A673 (cell line): ENCODE measurements at places on chromosomes 6 and 20. TPM values are rescaled to one million over a fixed set of nuclear protein-coding genes. Genes with fewer than 3 reads are reported as not detected.

GRCh38 chr20:61304750-61305149 is 52.7 kb downstream of the CDH4 start:
- peaks cover 9% of the 10 kb centered on the region for H3K27me3 ChIP-seq
- H3K4me1 ChIP-seq = peaks cover 4% of the 10 kb centered on the region
- H3K27ac ChIP-seq = no peak overlapping the region
- H3K4me3 ChIP-seq = no peak overlapping the region
- H3K36me3 ChIP-seq = no peaks in the 10 kb centered on the region
- DNase-seq = no peak

Gene ATP9A
- total RNA-seq = 31.2 and 34.8 TPM in 2 replicates

GRCh38 chr6:145630598-145630997 is 104.7 kb downstream of the EPM2A start:
- no peaks in the 10 kb centered on the region for H3K27me3 ChIP-seq
- H3K27ac ChIP-seq = no peak overlapping the region
- peaks cover 39% of the 10 kb centered on the region for H3K4me1 ChIP-seq
- DNase-seq = no peak
- no peak overlapping the region for H3K4me3 ChIP-seq

Gene FOXQ1
- total RNA-seq = not detected in 2 replicates

GRCh38 chr20:51526106-51526470 is 16.4 kb downstream of the NFATC2 start:
- DNase-seq = no peak
- no peaks in the 10 kb centered on the region for H3K36me3 ChIP-seq
- H3K4me1 ChIP-seq = peaks cover 9% of the 10 kb centered on the region
- no peaks in the 10 kb centered on the region for H3K27me3 ChIP-seq
- H3K27ac ChIP-seq = no peak overlapping the region

- DNase-seq = no peak
- no peaks in the 10 kb centered on the region for H3K36me3 ChIP-seq
- H3K4me1 ChIP-seq = no peaks in the 10 kb centered on the region
- H3K27ac ChIP-seq = no peak overlapping the region
- no peak overlapping the region for H3K4me3 ChIP-seq
- peaks cover 10% of the 10 kb centered on the region for H3K27me3 ChIP-seq
These were observed 46.1 kb downstream of the PHACTR3 start for GRCh38 chr20:59650418-59650817.

Gene SIGLEC1
- total RNA-seq = not detected in 2 replicates

Gene TMEM74B
- total RNA-seq = 0.31 TPM in 1 of 2 replicates, not detected in the other

DNA sequence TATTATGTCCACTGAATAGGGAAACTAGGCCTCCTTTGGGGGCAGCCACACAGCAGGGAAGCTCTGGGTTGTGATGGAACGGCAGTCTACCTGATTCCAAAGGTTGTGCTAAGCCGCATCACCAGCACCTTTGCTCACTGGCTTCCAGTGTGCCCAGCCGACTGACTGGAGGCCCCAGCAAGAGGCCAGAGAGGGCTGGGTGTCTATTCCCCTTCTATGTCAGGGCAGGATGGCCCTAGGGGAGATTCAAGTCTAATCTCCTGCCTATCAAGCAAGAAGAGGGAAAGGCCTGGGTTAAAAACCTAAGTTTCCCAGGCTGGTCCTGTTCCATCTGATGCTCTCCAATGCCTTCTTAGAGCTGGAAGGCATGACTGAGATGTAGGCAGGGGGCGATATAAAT is 53.6 kb downstream of the JPH2 start:
- H3K36me3 ChIP-seq = no peaks in the 10 kb centered on the region
- H3K27me3 ChIP-seq = no peaks in the 10 kb centered on the region
- no peak overlapping the region for H3K4me3 ChIP-seq
- DNase-seq = no peak

GRCh38 chr20:32429343-32429742 is 71.2 kb downstream of the ASXL1 start:
- H3K4me3 ChIP-seq = no peak overlapping the region
- no peaks in the 10 kb centered on the region for H3K4me1 ChIP-seq
- peaks cover 66% of the 10 kb centered on the region for H3K36me3 ChIP-seq

- H3K36me3 ChIP-seq = no peaks in the 10 kb centered on the region
- H3K27me3 ChIP-seq = no peaks in the 10 kb centered on the region
- no peak overlapping the region for H3K4me3 ChIP-seq
These were observed 131.1 kb downstream of the KIF13A start for GRCh38 chr6:17856306-17856705.

DNA sequence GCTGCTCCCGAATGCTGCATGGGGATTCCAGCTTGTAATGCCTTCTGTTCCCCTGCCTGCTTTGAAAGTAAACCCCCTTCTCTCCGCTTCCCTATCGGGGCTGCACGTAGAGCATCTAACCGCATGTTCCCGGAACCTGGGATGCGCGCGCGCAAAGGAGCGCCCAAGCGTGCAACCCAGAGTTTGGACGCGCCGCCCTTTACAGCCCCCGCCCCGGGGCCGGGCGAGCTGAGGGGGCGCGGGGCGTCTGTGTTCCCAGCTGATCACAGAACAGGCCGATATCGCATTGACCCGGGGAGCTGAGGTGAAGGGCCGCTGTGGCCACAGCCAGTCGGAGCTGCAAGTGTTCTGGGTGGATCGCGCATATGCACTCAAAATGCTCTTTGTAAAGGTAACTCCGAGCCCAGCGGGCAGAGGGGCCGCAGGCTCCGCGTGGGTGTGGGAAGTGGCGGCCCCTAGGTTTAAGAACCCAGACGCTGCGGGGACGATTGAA is 1.4 kb downstream of the LAMP5 start:
- no peak overlapping the region for H3K27ac ChIP-seq
- no peaks in the 10 kb centered on the region for H3K36me3 ChIP-seq
- no peak overlapping the region for H3K4me3 ChIP-seq
- no peaks in the 10 kb centered on the region for H3K4me1 ChIP-seq
- H3K27me3 ChIP-seq = peaks cover 70% of the 10 kb centered on the region
- DNase-seq = no peak

Gene ADGRF4
- not detected in 2 replicates for total RNA-seq

DNA sequence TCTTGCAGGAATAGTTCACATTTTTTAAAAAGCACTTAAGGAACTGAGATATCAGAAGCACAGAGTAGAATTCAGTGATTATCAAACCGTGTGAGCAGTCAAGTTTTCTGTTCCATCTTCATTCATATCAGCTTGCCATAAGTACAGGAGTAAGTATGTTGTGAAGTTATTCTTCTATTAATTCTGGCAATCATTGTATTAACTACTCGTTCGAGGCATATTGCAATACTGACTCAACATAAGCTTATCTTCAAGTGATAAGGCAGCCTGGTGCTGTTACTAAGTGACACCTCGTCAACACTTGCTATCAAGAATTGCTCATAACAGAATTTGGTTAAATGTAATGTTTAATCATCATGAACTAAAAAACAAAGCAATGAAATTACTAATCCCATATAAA is 75.7 kb upstream of the SNX9 start:
- no peaks in the 10 kb centered on the region for H3K4me1 ChIP-seq
- no peak for DNase-seq
- H3K36me3 ChIP-seq = no peaks in the 10 kb centered on the region
- H3K4me3 ChIP-seq = no peak overlapping the region
- H3K27me3 ChIP-seq = no peaks in the 10 kb centered on the region
- H3K27ac ChIP-seq = no peak overlapping the region

DNA sequence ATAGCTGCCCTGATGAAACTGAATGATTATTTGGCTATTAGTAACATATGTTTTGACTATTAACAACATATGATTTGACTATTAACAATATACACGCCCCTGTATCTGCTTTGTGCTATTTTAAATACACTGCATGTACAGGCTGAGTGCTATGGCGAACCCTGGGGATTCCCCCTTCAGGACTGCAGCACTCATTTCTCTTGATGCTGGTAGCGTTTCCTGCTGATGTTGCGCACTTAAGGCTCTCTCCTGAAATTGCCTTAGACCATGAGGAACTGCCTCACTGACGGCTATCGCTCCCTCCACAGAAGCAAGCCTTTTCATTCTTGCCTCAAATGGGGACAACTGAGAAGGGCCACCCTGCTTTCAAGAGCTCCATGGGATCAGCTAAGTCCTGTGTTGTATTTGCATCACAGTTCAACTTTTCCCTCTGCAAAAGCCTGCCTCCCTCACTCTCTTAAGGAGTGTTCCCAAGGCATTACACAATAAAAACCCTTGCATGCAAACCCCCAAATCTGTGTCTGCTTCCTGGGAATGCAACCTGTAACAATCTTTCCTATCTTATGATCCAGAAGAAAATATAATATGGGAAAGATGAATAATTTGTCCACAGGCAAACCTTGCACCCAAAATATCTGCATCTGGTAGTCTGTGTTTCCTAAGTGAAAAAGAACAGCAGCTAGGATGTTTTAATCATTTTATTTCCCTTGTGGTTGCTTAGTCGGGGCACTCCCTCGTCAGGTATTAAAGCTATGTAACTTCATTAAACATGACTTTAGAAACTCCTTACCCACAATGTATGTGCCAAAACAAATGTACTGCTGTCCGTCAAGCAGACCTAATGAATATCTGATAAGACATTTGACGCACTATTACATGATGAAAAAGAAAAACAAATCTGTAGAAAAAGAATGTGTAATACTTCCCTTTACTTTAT is 456.4 kb downstream of the COL12A1 start:
- no peak overlapping the region for H3K4me3 ChIP-seq
- H3K4me1 ChIP-seq = no peaks in the 10 kb centered on the region
- DNase-seq = no peak
- no peaks in the 10 kb centered on the region for H3K27me3 ChIP-seq

- no peak for DNase-seq
- no peaks in the 10 kb centered on the region for H3K27me3 ChIP-seq
- no peak overlapping the region for H3K27ac ChIP-seq
- no peaks in the 10 kb centered on the region for H3K36me3 ChIP-seq
- no peaks in the 10 kb centered on the region for H3K4me1 ChIP-seq
These were observed 93.8 kb upstream of the RPS6KA2 start for GRCh38 chr6:166720856-166721255.

DNA sequence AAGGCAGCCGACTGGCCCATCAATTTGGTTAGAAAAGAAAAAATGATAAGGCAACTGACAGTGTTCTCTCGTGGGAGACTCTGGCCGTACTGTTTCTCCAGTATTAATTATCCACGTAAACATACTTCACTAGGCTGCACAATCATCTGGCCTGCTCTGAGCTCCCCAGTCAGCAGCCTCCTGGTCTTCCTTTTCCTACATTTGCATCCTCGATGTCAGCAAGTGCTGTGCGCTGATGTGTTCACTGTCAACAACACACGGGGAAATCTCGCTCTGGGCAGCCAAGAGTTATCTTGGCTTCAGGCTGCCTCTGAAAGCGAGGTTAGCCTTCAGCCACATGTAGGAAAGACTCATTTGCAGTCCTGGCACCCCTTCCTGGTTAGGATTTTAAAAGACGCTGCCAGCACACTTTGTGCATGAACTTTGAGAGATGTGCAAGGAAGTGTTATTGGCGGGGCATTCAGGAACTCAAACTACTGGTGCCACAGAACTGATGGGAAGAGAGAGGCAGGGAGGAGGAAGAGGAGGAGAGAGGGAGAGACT is 460.5 kb upstream of the ARID1B start:
- no peak overlapping the region for H3K4me3 ChIP-seq
- no peaks in the 10 kb centered on the region for H3K27me3 ChIP-seq
- no peaks in the 10 kb centered on the region for H3K36me3 ChIP-seq
- H3K4me1 ChIP-seq = no peaks in the 10 kb centered on the region
- no peak for DNase-seq

DNA sequence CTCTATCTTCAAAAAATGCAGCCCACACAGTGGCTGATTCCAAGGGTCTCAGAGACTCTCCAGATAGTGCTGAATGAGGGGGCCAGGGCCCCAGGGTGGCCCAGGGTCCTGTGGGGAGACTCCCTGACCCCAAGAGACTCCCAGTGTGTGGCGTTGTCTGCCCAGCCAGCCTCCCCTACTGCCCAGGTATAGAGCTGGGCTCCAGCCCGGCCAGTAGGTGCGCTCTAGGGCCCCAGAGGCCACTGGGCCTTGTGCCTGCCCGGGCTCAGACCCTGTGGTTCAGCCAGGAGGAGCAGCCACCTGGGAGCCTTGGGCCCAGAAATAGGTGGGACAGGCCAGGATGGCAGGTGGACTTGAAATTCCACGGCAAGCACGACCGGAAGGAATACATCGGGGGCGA is 30.3 kb upstream of the GATA5 start:
- H3K27me3 ChIP-seq = no peaks in the 10 kb centered on the region
- no peak overlapping the region for H3K27ac ChIP-seq
- H3K36me3 ChIP-seq = no peaks in the 10 kb centered on the region
- DNase-seq = no peak

DNA sequence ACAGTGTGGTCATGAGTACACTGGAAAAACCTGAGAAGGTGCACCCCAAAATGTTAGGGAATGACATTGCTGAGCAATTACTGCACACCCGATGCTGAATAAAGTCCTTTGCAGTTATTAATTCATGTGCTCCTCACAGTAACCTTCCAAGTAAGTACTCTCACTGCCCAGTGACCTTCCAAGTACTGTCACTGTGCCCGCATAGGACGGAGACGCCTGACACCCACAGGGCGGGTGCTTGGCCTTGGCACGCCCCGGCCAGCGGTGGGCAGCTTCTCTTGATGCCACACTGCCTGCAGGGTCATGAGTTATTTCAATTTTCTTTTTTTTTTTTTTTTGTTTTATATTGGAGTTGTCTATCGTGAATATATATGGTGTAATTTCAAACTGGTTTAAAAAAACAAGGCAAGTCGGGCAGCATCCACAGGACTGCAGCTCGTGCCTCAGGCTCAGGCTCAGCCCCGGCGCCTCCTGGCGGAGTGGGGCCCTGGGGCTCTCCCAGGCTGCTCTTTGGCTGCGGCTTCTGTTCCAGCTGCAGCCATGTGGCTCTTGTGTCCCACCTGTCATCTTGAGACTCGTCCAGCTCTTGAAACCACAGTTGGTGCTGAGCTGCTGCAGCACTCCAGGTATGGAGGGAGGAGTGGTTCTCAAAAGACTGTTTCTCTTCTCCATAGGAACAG is 27.0 kb downstream of the PNLDC1 start:
- no peaks in the 10 kb centered on the region for H3K27me3 ChIP-seq
- H3K4me1 ChIP-seq = peaks cover 27% of the 10 kb centered on the region
- no peak overlapping the region for H3K27ac ChIP-seq
- no peaks in the 10 kb centered on the region for H3K36me3 ChIP-seq

DNA sequence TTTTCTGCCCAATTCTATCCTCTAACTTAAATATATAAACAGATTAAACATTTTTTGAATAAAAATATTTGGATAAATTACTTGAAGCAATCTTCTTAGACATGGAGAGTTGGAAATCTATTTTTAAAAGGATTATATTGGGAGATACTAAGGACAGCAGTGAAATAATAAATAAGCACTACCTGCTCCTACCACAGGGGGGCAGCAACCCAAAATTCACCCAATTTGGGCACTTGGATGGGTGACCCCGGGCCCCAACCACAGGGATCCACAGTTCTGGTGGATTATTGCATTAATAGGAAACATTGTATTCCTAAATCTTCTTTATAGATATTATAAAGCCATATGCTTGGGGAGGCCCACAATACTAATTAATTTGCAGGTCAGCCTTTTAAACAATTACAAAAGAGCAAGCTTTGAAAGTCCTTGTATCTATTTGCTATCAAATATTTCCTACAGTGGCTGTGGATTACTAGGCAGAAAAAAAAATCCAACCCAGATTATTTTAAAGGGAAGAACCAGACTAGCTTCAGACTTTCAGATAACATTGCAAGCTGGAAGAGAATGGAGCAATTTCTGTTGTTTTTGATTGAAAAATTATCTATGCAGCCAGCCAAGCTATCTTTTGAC is 66.4 kb upstream of the PDE10A start:
- no peak overlapping the region for H3K4me3 ChIP-seq
- no peaks in the 10 kb centered on the region for H3K36me3 ChIP-seq
- no peak overlapping the region for H3K27ac ChIP-seq

- H3K27ac ChIP-seq = no peak overlapping the region
- no peak overlapping the region for H3K4me3 ChIP-seq
- H3K27me3 ChIP-seq = no peaks in the 10 kb centered on the region
- H3K4me1 ChIP-seq = no peaks in the 10 kb centered on the region
These were observed 107.4 kb downstream of the RPP40 start for GRCh38 chr6:4896401-4896800.
